ENCODE measurements at places on chromosomes 6 and 20.

DNA sequence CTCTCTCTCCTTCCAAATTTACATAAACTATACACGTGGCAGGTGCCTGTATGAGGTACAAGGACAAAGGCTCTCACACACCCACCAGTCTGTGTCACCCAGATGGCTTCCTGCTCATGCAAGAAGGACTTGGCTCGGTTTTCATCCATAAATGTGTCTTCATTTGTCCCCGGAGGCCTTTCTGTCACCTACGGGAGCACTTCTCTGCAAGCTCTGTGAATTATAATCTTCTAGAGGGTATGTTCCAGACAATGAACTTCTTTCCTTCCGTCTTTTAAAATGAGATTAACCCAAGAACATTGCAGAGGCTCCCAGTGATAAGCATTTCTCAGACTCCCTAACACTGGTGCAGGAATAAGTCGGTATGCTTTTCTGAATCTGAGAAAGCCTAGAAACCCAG lies 123.6 kb downstream of the PTPRT start:
- no peak for DNase-seq

DNA sequence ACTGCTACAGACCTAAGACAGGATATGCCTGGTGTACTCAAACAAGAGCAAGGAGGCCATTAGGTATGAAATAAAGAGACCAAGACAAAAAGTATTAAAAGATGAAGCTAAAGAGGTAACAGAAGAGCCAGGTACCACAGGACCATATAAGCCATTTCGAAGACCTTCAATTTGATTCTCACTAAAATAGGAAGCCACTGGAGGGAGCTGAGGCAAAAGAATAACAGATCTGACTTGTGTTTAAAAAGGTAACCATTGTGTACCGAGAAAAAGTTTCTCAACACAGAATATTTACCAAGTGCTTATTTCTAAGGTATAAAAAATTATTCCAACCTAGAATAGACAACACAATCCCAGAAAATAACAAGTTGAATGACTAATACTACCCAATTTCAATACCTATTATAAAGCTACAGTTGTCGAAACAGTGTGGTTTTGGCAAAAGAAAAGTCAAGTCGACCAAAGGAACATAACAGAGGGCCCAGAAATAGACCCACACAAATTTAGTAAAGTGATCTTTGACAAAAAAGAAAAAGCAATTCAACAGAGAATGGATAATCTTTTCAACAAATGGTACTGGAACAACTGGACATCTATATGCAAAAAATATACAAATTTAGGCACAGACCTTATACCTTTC lies 125.3 kb upstream of the DST start:
- no peak for DNase-seq

DNA sequence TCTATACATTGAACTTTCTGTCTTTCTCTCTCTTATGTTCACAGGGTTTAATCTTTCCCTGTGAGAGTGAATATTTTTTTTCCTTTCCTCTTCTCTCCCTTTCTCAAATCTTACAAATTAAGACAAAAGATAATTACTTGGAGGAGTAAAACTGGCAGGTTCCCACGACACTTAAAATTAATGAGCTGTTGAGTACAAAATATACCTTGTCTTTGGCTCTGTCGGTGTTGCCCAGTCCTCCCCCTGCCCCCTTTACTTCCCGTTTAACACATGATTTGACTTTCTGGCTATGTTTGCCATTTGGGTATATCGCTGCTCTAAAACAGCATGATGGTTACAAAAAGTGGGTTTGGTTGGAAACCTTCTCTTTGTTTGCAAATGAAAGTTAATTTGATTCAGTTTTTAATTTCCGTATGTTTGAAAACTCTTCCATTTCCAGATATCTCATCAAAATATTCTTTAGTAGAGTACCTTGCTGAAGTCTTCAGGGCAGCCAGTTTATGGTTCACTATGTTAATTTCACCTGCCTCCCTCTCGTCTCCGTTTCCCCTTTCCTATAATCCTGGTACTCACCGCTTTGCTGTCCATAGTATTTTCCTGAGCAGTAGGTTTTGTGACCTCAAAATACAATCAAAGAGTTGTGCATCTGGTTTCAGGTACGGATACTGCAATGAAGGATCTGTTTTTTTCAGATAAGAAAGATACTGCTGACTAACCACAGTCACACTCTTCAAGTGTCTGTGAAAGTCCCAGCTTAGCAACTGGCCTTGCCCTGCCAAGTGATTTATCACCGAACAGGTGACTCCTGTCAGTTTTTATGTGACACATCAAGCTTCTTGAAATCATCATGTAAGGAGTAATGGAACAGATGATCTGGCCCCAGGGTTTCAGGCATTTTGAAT lies 181.2 kb downstream of the DTNBP1 start:
- DNase-seq: no peak

DNA sequence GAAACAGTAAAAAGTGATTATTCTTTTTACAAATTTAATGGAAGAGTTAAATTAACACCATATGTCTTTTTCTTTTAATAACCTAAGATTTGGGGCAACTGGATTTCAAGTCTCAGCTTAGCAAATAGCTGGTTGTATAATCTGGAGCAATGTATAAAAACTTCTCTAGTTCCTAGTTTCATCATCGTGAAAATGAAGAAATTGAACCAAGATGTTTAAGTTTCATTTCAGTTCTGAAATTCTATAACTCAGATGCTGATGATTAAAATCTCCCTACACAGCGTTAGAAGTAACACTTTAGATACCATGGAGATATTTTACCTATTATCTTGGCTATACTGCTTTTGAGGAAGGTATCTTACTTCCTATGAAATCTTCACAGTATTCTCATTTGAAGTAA lies 252.0 kb downstream of the KIF16B start:
- no peak for DNase-seq

DNA sequence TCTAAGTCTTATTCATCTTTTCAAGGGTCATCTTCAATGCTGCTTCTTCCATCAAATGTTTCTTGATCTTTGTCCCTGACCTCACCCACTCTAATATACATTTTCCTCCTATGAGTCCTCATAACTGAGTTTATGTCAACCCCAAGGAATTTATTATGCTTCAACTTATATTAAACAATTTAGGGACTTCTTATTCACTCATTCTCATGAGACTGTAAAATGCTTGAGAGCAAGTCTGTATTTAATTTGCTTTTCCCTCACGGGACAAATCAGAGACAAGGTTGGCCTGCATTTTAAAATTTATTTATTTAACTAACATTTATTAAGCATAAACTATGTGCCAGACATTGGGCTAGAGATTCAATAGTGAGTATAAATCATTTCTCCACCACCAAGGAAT lies 312.0 kb upstream of the NT5E start:
- no peak for DNase-seq

GRCh38 chr6:35262596-35262995 lies 3.1 kb downstream of the ZNF76 start:
- DNase-seq: no peak
